NCI-H526 (cell line): ENCODE measurements at places on chromosomes 7 and 10.
A peak's percentile ranks its signal among the peaks of the same experiment; 100 is the strongest.

- peak; percentile 68 for DNase-seq
These were observed 17.3 kb downstream of the MLXIPL start for GRCh38 chr7:73606801-73607691.

DNA sequence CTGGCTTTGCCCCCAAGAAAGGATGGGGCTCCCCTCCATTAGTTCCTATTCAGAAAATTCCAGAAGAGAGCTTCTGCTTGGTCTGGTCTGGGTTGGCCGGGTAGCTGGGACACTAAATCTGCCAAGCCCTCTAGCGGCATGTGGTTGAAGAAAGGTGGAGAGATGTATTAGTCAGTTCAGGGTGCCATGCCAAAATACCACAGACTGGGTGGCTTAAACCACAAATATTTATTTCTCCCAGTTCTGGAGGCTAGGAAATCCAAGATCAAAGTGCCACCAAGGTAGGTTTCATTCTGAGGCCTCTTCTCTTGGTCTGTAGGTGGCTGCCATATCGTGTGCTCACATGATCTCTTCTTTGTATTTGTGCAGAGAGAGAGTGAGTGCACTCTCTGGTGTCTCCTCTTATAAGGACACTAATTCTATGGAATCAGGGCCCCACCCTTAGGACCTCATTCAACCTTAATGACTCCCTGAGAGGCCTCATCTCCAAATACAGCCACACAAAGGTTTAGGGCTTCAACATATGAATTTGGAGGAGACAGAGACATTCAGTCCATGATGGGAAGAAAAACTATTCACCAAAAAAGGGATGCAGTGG, 38.7 kb upstream of the MTPAP start:
- no peak for DNase-seq

GRCh38 chr7:30660331-30661255, 21.7 kb downstream of the CRHR2 start:
- DNase-seq, result no peak

- no peak for DNase-seq
These were observed 26.4 kb downstream of the KIF11 start for GRCh38 chr10:92619368-92619767.

DNA sequence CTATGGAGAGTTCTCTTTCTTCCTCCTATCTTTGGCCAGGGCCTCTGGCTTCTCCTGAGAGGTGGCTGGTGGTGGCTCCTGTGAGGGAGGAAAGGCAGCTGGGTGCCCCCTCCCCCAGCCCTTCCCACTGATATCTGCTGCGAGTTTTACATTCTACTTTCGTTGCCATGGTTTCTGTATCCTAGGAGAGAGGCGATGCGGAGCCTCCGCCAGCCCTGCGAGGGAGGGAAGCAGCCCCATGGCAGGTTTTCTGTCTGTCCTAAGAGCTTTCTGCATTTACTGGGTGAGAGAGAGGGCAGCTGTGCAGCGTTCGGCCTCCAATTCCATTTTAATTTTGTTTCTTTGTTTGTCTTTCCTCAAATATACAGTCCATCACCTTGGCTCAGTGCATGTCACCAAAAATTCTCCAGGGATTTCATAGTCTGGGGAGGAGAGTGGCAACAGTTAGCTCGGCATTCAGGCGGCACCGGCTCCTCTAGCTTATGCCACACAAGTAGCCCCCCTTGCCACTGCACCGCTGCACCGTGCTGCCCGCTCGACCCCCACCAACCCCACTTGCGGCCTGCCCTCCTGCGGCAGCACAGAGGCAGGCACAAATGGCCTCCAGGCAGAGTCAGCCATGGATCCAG, 20.4 kb downstream of the DNAJB12 start:
- DNase-seq, result peak; percentile 71

- peak; percentile 20 for DNase-seq
These were observed 29.9 kb downstream of the RNLS start for GRCh38 chr10:88553116-88553752.

GRCh38 chr7:129665013-129665401, 53.5 kb downstream of the NRF1 start:
- no peak for DNase-seq

GRCh38 chr10:59830601-59831259, 75.6 kb downstream of the CCDC6 start:
- DNase-seq, result peak; percentile 48

GRCh38 chr10:132186488-132187429, at the start of gene DPYSL4:
DPYSL4 (plus strand) TSS chr10:132186948; CDS start chr10:132187064, 116 bp downstream.
- DNase-seq, result peak; percentile 72

DNA sequence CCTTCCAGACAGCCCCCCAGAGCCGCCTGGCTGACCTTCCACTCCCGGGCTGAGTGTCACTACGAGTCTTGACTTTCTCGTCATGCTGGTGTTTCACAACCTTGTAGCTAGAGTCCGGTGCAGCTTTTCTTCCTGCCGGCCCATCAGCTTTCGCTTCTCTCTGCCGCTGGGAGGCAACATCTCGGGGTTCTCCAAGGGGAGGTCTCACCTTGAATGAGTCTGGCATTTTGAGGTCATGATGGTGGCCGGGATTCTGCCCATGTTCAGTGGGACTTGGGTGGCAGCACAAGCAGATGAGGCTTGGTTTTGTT, 285.2 kb downstream of the CAMK1D start:
- no peak for DNase-seq

GRCh38 chr7:124388751-124389150, 355.9 kb upstream of the TMEM229A start:
- DNase-seq, result no peak

GRCh38 chr7:27080844-27081436, 14.9 kb downstream of the HOXA1 start:
- no peak for DNase-seq

- DNase-seq, result no peak
These were observed 12.5 kb upstream of the COL13A1 start for GRCh38 chr10:69789164-69789576.

- DNase-seq, result no peak
These were observed 565 bp downstream of the ATP5MK start for GRCh38 chr10:103395754-103396066.

- no peak for DNase-seq
These were observed 724.0 kb downstream of the GRID1 start for GRCh38 chr10:85642421-85643170.

- no peak for DNase-seq
These were observed 222.8 kb upstream of the IMMP2L start for GRCh38 chr7:111785076-111785475.

DNA sequence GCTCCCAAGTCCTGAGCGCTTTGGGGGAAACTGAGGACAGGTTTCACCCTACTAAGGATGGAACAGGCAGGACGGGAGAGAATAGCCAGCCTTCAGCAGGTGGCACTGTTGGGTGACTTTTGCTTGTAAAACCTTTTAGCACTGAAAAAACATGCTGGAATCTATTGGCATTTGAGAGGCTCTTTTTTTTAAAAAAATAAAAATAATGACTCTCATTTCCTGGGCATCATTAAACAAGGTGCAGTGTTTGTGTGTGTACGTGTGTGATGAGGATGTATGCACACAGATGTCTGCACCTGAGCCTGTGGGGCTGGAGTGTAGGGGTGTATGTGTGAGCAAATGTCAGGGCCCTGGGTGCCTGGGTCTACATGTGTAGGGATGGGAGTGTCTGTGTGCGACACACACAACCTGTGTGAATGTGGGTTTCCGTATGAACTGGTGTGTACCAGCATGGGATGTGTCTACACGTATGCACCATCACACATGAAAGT, 177.9 kb downstream of the RPS24 start:
- peak; percentile 62 for DNase-seq

DNA sequence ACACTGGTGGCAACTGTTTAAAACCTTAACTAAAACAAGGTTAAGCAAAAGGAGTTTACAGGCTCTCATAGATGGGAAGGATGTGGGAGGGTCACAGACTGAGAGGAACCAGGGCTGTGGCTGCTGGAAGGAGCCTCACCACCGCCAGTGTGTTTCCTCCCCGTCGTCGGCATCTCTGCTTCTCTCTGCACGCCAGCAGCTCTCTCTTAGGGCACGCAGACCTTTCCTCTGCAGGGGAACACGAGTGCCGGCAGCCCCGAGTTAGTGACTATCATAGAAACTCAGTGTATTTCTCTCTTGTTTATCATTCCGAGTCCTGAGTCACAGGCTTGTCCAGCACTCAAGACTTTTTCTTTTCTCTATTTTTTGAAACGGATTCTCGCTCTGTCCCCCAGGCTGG, 8.1 kb upstream of the SH2D4B start:
- DNase-seq, result no peak

GRCh38 chr7:901041-901387, 24.7 kb downstream of the GET4 start:
- no peak for DNase-seq

- no peak for DNase-seq
These were observed 486.3 kb downstream of the GALNT17 start for GRCh38 chr7:71618278-71618677.

GRCh38 chr10:89659143-89660131, 14.4 kb upstream of the PANK1 start:
- no peak for DNase-seq

GRCh38 chr7:33764752-33765451, 140.4 kb upstream of the BMPER start:
- no peak for DNase-seq

DNA sequence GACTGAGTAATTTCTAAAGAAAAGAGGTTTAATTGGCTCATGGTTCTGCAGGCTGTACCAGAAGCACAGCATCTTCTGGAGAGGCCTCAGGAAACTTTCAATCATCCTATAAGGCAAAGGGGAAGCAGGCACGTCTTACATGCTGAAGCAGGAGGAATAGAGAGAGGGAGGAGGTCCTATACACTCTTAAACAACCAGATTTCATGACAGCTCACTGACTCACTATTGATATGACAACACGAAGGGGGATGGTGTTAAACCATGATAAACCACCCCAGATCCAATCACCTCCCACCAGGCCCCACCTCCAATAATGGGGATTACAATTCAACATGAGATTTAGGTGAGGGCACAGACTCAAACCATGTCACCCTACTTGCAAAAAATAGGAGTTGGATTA, 201.5 kb downstream of the CDK14 start:
- no peak for DNase-seq

DNA sequence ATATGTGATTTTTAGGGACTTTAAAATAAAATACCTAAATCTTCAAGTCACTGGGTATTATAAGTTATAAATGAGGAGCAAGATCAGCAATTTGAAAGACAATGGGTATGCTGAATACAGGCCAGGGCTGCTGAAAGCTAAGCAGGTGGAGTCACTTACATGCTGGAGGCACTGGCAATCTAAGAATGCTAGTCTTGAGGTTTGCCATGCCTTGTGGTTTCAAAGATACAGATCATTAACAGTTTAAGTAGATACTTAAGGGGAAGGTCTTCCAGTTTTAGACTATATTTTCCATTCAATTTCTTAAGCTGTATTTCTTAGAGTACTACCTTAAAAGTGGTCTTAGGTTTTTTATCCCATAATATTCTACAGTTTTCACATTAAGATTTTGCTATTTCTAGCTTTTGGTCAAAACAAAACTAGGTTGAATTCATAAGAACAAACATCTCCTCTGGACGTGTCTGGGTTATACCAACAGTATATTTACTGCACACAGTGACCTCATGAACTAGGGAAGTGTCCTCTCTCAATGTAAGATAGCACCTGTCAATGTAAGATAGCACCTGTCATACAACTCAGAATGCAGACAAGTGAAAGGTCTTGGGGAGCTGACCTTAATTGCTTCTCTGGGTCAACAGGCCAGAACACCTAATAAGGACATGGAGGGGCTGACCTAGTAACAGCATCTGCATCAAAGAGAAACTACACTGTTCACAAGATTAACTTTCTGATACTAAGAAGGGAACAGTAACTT, 2.0 kb downstream of the SRI start:
- DNase-seq, result no peak

GRCh38 chr7:37495574-37496184, 47.0 kb upstream of the ELMO1 start:
- DNase-seq, result peak; percentile 49
